Naive thymus-derived CD4-positive, alpha-beta T cell (primary cell): ENCODE measurements at places on chromosomes 6 and 20. TPM values are rescaled to one million over a fixed set of nuclear protein-coding genes. Genes with fewer than 3 reads are reported as not detected.

DNA sequence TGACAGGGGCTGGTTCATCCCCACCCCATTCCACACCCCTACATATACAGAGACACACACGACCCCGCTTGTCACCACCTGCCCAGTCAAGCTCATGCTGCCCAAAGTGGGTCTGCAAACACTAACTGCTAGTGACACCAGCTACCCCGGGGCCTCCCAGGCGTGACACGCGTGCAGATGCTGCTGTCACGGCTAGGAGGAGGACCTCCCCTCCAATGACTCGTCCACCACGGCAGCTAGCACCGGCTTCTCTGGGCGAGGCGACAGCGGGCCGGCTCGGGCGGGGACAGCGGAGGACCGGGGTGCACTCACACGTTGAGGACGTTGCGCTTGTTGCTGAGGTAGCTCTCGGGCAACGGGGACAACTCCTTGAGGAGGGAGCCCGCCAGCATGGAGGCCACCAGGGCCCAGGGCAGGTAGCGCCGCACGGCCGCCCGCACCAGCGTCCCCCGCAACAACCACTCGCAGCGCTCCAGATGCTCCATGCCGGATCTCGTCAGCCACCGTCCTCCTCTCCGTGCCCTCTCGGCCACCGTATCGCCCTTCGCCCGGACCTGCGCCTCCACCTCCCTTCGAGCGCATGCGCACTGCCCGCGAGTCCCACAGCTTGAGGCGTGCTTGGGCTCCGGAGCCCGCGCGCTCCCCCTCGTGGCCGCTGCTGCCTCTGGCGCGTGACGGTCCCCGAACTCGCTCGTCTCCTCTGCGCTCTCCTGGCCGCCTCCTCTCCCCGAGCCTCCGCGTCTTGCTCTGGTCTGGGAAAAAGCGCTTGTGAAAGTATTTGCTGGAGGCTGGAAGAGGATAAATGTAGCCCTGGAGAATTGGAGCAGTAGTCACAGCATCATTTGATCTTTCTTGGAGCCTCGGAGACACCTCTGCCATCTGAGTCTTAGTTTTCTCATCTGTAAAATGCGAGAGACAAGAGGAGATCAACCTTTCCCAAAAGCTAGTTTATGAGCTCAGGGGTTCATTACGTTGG, at the start of gene FITM2:
FITM2 (minus strand) TSS at position 539 of the 976 bp plus-strand sequence; CDS start at position 485, 54 bp downstream.
- peak; percentile 97 for DNase-seq

GRCh38 chr6:3825851-3826581, 23.2 kb upstream of the FAM50B start:
- no peak for DNase-seq

DNA sequence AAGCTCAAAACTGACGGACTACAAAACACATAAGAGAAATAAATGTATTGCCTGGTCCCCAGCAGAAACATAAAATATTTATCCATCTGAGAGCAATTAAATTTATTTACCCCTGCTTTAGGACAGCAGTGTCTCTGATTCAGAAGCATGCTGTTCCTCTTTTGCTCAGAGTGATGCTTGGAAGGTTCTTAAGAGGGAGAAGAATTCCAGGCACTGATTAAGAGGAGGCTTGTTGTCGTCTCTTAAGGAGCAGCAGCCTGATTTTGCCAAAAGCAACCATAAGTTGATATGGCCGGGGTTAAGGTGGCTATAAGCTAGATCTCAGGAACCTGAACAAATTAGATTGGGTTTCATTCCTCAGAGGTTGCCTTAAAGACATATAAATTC, 25.8 kb downstream of the CAP2 start:
- no peak for DNase-seq

- DNase-seq = no peak
Measured at GRCh38 chr6:32982084-32982701, 13.8 kb downstream of the BRD2 start.

OVOL2 gene
- total RNA-seq = not detected

C6orf58 gene
- total RNA-seq = not detected

TSPO2 gene
- total RNA-seq = not detected

SOX4 gene
- total RNA-seq = 1.3 TPM
